NCI-H2081 (cell line): ENCODE measurements at places on chromosomes 1 and 21.
A peak's percentile ranks its signal among the peaks of the same experiment; 100 is the strongest.

- DNase-seq, result no peak
Measured at GRCh38 chr1:58898739-58899586, 115.1 kb upstream of the JUN start.

DNA sequence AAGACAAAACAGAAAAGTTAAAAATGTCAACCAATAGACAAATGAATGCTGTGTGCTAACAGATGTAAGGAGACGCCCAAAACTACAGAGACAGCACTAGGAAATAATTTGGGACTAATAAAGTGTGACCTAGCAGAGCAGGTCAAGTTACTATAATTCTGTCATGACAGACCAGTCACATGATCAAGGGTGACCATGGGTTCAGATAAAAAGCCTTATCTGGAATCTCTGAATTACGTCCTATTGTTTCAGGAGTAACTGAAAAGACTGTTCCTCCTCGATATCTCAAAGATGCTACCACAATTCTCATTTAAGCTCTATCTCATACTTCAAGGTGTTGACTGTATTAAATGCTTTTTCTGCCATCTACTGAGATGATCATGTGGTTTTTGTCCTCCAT is 31.6 kb downstream of the PARP1 start:
- DNase-seq, result no peak

DNA sequence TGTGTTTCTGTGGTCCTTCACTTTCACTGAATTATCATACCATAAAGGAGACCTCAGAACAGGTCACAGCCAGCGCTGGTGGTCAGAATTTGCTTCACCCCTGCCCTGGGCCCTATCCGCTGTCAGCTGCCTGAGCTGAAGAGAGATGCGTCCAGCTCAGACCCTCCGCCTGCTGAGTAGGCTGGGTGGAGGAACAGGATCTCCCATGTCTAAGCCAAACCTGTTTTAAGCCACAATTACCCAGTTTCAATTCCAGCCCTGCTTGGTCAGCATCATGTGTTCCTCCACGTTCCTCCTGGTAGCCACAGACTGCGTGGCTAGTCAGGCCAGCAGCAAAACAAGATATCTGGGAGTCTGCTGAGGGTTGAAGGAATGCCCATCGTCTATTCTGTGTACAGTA is 13.5 kb upstream of the BGLAP start:
- DNase-seq, result no peak

DNA sequence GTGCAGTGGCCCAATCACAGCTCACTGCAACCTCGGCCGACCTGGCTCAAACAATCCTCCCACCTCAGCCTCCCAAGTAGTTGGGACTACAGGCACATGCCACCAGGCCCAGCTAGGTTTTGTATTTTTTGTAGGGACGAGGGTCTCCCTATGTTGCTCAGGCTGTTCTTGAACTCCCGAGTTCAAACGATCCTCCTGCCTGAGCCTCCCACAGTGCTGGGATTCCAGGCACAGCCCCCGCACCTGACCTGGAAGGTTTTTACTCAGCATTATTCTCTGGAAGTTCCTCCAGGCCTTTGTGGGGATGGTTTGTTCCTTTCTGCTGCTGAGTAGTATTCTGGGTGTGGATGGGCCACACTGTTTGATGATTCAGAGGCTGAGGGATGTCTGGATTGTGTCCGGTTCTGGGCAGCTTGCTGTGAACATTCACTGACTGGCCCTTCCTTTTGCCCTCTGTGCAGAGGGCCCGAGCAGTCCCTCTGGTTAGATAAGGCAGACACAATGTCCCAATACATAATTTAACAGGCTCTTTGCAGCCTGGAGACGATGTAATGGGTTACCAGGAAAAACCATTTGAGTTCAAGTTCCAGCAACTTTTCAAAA is 6.0 kb upstream of the TRAPPC10 start:
- DNase-seq, result no peak

DNA sequence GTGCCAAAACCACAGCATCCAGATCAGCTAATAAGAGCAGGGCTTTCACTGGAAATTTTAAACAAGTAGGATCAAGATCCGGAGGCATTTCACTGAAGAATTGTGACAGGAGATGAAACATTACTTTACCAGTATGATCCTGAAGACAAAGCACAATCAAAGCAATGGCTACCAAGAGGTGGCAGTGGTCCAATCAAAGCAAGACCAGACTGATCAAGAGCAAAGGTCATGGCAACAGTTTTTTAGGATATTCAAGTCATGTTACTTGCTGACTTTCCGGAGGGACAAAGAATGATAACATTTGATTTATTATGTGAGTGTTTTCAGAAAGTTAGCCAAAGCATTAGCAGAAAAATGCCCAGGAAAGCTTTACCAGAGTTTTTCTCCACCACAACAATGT is 8.2 kb downstream of the ZSWIM5 start:
- DNase-seq, result no peak

DNA sequence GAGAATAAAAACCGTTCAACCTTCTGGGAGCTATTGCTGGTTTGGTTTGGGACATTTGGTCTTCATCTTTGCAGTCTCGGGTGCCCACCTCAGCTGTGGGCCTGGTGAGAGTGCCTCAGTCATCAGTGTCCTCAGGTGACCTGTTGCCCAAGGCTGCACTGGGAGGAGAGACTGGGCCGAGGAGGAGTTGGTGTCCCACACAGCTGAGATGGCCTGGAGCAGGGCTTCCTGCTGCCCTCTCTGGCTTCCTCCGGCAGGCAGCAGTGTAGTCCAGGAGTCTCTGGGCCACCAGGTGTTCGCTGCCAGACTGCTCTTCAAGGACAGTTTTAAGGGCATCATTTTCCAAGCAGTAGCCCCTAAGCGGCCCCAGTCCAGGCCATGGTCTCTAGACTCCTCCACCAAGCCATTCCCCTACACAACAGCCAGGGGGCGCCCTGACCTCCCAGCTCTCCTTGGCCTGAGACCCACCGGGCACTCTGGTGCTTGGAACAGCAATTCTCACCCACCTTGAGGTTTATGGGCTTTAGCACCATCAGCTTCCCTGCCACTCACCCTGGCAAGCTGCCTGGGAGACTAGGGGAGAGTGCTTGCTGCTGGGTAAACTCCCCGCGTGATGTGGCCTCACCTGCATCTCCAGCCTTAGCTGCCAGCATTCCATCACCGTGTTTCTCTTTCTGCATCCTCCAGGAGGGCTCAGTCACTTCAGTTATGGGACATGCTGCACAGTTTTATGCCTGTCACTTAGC is 9.1 kb upstream of the SYTL1 start:
- DNase-seq, result peak; percentile 15

GRCh38 chr1:236861560-236862218 is 66.6 kb downstream of the MTR start:
- DNase-seq, result no peak

GRCh38 chr1:2104621-2105427 is 54.6 kb downstream of the PRKCZ start:
- DNase-seq, result no peak

- no peak for DNase-seq
Measured at GRCh38 chr1:110380672-110381283, 10.0 kb downstream of the SLC16A4 start.

- DNase-seq, result no peak
Measured at GRCh38 chr1:78543941-78544643, 53.3 kb downstream of the PTGFR start.

GRCh38 chr21:25563361-25564116 is 43.7 kb downstream of the MRPL39 start:
- no peak for DNase-seq
